GM03348 (cell line): ENCODE measurements at places on chromosomes 5 and 9.

DNA sequence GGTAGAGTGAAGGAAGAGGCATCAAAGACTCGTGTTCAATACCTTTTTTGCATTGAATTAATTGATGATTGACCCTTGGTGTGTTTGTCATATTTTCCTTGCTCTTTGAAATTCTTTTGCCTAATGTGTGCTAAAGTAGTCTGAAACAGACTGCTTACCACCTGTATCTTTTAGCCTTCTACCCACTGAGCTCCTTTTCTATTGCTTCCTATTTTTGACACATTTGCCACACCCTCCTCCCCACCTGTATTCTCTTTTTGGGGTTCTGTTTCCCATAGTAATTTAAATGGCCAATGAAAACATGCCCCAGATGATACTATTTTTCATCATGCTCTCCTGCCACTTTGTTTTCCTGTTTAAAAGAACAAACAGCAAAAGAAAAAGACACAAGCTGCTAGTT is 78.5 kb downstream of the ZCCHC7 start:
- no peak for DNase-seq

DNA sequence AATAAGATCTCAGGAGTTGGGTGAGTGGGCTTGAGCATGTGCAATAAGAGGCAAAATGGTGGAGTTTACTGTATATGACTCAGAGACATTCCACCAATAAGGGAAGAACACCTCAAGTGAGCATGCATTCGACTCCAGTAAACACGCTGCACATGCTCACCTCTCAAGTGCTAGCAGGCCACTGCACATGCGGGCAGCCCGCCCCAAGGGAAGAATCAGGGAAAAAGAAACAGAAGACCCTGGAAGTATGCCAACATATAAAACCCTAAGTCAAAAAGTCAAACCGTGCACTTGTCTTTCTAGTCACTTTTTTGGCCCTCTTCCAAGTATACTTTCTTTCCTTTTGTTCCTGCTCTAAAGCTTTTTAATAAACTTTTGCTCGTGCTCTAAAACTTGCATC is 245.3 kb upstream of the RASA1 start:
- no peak for DNase-seq

DNA sequence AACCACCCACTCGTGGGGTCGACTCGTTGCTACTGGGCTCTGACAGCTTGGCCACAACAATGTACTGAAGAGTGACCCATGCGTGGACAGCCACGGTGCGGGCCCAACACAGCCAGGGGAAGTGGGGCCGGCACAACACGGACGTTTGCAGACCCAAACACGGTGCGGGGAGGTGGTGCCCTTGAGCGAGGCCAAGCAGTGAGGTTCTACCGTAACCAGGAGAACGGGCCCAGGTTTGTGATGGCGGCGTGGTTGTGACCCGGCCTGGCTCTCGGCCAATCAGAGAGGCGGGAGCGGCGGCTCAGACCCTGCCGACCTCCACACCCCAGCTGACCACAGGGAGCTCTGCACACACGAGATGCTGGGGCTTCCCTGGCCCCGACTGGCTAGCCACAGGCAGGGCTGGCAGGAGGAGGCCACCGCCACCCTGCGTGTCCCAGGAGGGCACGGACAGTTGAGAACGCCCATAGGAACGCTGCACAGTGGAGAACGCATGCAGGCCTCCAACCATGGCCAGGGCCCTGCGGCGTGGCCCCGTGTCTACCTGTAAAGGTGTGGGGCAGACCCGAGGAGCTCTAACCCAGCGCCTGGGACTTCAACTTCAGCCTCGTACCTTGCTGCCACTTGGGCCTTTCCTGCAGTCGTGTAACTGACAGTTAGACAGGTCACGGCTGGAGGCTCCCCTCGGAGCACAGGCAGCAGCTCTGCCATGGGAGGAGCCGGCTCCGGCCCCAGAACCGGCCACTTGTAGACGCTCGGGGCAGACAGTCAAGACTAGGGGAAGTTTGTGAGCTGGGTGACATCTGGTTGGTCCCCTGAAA is 13.7 kb downstream of the BRD3 start:
- DNase-seq = no peak

DNA sequence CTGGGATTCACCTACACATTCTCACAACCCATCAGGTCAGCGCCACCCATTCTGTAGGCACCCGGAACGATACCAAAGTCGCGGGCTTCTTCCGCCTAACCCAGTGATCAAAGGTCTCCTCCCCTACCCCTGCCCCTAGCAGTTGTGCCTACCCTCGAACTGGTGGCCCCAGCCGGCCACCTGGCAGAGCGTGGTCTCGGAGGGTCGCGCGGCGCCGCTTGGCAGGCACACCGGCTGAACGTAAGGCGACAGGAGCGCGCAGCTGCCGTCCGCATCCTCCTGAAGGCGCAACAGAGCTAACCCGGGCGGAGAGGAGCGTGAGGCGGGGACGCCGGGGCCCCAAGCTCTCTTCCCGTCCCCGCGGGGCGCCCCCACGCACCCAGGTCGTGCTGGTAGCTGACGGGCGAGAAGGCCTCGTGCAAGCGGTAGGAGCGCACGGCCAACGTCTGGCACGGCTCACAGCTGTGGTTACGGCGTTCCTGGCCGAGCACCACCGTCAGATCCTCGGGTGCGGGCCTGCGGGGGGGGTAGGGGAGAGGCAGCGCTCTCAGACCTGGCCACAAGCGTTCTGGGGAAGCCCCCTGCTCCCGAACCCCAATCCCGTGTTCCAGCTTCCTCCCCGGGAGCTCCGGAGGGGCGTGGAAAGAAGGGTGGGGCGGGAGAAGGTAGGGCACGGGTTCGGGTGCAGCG is 2.8 kb upstream of the PFN3 start:
- no peak for DNase-seq

DNA sequence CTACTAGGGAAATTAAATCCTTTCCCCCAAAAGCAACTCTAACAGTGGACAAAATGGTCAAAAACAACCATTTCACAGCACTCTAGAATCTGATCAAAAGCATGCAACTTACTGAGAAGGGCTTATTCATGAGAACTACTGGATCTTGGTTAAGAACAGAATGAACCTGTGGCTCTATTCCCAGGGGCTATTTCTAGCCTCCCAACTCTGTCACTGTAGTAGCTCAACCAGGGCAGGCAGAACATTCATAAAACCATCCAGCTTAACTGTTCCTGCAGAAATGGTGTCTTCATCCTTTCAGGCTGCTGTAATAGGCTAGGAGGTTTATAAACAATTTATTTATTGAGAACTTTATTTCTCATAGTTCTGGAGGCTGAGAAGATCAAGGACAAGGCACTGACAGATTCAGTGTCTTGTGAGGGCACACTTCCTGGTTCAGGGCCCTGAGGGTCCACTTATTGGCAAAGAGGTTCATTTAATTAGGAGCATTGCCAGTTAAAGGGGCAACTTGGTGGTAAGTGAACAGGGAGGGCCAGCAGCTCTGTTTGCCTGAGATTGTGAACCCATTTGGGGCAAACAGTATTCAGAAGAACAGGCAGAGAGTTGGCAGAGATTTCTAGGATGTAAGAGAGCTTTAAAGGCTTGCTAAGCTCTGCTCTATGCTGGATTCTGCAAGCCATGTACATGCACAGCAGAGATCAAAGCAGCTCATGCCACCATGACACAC is 238.5 kb upstream of the FBXL7 start:
- no peak for DNase-seq

- DNase-seq = no peak
These were observed 57.2 kb upstream of the IER5L start for GRCh38 chr9:129235041-129235930.

DNA sequence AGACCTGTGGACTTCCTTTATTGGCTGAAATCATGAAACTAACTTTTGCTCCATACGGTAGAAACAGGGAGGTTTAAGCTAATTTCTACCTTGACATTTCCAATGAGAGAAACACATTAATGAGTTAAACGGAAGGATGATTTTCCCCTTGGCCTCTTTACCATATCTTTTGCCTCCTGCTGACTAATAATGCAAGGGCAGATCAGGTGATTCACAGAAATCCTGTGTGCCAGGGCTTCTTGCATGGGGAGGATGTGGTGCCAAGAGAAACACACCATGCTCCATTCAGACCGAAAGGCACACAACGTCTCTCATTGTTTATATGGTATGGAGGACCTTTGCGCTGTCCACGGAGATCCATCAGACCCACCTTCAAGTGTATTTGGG is 17.4 kb upstream of the PRLR start:
- DNase-seq = no peak

DNA sequence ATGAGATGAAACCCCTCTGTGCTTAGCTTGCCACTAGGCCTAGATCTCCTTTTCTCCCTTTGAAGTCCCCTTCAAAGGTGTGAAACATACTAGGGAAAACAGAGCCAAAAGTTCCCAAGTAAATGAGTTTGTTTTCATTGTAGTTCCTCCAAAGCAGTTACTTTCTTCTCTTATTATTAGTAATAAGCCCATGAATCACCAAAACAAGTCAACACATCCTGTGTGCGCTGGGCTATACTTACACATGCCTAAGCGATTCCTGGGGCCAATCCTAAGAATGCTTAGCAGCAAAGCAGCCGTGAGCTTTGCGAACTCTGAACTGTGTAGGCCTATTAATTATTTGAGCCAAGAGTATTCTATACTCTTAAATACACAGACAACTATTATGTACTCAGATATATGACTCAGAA is 7.6 kb downstream of the ENC1 start:
- no peak for DNase-seq

GRCh38 chr5:90504743-90505142 is 24.6 kb downstream of the LYSMD3 start:
- DNase-seq = no peak

DNA sequence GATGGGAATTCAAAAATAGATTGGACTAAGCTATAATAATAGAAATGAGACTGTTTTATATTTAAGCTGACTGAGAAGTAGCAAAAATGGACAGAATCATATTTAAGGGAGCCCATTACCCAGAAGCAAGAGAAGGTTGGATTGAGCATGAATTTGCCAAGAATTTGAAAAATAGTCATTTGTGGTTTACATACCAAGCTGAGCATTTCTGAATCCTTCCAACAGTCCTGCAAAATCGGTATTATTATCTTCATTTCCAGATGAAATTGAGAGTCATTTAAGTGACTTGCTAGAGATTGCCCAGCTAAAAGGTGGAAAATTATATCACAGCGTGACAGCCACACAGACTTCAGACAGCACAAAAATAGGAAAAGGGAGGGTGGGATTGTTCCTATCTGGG is 48.4 kb downstream of the TNFSF15 start:
- peak; percentile 49 for DNase-seq

DNA sequence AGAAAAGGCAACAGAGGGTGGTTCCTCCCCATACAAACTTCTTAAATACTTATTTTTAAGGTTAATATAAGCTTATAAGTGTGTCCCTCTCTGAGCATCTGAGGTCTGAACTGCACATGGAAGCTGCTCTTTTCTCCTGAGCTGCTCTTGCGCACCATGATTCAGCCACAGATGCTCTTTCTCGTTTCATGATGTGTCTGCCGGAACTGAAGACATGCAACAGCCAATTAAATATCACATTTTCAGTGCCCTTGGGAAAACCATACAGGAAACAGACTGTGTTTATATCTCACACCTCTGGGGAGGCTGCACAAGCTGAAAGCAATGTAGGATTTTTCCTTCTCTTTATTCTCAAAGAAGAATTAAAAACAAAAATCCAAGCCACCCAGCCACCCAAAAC is 96.8 kb upstream of the NREP start:
- DNase-seq = no peak

DNA sequence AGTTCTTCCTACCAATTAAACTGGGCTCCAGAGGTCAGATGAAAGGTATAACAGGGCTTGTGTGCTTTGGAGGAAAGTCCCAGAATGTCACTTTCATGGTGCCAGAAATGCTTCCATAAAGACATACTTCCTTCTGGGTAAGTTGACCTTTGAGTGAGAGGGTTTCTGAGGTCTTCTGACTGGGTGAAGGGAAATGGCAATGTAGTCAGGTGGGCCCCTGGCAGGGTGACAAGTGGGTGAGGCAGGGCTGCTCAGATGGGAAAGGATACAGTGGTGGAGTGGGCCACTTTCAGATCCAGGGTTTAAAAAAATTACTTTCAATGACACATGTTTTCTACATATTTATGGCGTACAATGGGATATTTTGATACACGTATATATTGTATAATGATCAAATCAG is 136.5 kb upstream of the PITX1 start:
- DNase-seq = no peak

- DNase-seq = peak; percentile 96
These were observed 83.0 kb upstream of the FREM1 start for GRCh38 chr9:14993061-14993800.

GRCh38 chr9:76045221-76045620 is 154.7 kb downstream of the PCSK5 start:
- DNase-seq = no peak

DNA sequence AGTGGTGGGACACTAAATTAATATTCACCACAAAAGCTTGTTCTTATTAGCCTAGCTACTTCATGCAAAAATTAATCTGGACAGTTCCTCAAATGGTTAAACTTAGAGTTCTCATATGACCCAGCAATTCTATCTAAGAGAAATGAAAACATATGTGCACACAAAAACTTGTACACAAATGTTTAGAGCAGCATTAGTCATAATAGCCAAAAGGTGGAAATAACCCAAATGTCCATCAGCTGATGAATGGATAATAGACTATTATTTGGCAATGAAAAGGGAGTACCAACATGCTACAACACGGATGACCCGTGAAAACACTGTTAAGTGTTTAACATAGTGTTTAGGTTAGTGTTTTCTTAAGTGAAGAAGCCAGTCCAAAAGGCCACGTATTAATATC is 32.8 kb upstream of the TNIP1 start:
- DNase-seq = no peak

DNA sequence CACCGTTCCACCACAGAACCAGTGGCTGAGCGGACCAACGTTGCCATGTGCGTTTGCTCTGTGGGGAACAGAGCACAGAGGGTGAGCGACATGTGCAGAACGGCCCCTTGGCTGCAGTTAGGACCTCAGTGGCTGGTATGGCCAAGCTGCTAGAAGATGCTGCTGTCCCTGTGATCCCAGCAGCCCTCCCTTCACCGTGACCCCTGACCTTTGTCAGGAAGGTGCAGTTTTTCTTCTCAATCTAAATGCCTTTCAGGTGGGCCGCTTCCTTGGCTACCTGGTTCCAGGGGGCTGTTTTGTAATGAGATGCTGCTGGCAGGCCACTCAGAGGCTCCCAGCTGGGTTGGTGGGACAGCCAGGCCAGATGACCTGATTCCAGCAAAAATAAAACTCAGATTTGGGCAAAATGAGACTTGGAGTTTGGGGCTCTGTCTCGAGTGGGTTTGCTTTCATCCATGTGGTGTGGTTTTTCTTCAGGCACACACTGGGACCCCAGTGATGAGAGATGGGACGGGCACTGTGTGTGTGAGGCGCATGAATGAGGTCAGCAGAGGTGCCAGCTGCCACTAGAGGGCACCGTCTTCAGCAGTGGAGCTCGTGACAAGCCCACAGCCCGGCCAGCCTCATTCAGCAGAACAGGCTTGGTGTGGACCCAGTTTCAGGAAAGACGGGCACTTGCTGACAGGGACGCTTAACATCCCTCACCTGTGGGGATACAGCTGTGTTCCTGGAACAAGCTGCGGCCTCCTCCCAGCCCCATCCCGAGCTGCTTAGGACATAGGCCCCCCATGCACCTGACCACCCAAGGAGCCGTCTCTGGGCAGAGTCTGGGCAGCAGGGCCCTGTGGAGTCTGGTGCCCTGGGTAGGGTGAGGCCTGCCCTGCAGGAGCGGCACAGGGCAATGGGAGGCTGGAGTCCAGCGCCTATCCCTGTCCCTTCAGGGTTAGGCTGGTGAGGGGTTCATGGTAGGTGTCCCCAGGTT is 4.1 kb downstream of the MRPS2 start:
- DNase-seq = peak; percentile 83
